Activated CD4-positive, alpha-beta T cell treated with anti-CD3 and anti-CD28 coated beads, Interleukin-2, amount 50 U/mL, for 1 hour (primary cell): ENCODE measurements at places on chromosomes 13 and 19.
A peak's percentile ranks its signal among the peaks of the same experiment; 100 is the strongest.

GRCh38 chr13:20125129-20125782 lies 35.6 kb downstream of the GJA3 start:
- DNase-seq: no peak

DNA sequence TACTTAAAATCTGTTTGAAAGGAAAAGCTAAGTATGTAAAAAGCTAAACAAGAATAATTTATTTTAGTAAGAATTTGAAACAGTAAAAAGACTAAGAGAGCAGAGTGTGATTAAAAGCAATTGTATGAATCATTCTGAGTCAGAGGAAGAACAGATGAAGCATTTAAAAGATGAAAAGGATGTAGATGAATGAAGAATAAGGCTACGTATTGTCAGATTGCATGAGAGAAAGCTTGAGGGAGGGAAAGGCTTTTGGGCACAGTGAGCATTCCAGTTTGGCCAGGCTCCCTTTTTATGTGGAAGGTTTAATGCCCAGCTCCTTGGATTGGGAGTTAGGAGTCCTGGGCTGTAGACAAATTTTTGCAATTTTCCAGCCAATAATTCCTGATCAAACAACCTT lies 117.7 kb downstream of the FREM2 start:
- DNase-seq: no peak

DNA sequence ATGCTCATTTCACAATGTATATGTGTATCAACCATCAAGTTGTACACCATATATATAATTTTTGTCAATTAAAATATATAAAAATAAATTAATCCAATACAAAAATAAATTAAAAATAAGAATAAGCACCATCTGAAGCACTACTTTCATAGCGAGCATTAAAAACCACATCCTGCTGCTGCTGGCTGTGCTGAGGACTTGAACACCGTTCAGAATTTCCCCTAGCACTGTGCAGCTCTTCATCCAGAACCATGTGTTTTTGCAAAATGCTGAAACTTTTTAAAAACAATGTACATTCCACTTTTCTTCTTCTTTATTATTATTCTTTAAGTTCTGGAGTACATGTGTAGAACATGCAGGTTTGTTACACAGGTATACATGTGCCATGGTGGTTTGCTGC lies 40.0 kb upstream of the FOXO1 start:
- no peak for DNase-seq

- DNase-seq: no peak
These were observed 223.9 kb downstream of the SHISA2 start for GRCh38 chr13:25827831-25828465.

- no peak for DNase-seq
These were observed 191.2 kb downstream of the SPRY2 start for GRCh38 chr13:80149736-80150135.

GRCh38 chr19:8601796-8602195 lies 8.7 kb downstream of the ADAMTS10 start:
- DNase-seq: no peak

DNA sequence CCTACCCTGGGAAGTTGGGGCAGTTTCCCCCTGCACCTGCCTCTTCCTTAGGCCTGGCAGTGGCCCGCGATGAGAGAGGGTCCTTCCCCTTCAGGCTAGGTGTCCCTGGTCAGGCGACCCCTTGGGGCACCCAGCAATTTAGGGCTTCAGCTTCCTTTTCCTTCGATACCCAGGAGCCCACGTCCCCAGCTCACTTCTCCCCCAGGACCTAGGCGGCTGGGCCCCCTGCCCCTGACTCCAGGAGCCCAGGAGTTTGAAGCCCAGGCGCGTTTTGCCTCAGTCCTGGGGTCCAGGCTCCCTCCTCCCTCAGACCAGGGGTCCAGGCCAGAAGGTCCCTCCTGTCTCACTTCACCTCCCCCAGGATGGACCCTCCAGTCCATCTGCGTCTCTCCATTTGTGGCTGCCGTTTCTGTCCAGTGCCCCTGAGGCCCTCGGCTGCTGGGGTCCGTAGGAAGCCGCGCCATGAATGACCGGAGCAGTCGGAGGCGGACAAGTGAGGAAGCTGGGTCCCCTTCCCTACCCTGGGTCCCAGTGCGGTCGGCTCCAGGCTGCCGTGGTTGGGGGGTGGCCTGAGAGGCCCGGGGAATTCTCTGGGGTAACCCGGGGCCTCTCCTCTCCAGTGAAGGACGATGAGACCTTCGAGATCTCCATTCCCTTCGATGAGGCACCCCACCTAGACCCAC lies 714 bp downstream of the CCDC106 start:
- no peak for DNase-seq

GRCh38 chr19:57438925-57439324 lies 3.8 kb downstream of the ZNF749 start:
- no peak for DNase-seq

DNA sequence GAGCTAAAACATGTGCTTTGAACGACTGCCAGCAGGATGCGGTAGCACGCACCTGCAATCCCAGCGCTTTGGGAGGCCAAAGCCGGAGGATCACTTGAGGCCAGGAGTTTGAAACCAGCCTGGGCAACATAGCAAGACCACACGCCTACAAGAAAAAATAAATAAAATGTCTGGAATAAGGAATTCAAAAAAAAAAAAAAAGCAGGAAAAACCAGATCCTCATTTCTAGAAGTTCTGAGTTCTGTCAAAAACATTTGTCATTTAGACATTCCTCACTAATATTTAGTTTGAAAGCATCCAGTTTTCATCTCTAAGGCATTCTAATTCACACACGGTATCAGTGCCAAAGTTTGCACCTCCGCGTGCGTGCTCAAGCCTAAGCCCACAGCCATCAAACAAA lies 36.9 kb upstream of the USE1 start:
- DNase-seq: no peak

DNA sequence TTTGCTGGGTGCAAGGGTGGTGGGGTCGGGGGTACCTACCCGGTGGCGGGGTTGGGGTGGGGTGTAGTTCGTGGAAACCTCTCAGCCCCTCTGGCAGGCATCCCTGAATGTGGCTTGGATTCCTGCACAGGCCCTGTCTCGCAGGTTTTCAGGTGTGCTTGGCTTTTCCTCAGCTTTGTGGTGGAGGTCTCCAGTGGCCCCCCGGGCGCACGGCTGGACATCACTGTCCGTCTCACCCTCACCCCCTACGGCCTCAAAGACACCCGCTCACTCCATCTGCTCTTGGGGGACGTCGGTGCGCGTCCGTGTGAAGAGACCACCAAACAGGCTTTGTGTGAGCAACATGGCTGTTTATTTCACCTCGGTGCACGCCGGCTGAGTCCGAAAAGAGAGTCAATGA lies 44.3 kb downstream of the ZNF146 start:
- DNase-seq: no peak

DNA sequence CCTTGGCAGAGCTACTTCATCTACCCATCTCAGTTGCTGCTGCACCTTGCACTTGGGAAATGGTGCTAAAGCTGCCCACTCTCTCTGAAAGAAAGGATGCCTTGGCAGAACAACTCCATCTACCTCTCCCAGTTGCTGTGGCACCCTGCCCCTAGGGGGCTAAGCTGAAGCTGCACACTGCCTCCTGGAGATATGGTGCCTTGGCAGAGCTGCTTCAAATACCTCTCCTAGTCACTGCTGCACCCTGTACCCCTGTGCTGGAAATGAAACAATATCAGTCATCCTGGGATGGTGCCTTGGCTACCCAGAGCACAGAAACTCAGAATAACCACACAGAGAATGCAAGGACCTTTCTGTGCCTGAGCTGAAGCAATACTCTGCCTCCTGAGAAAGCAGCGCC lies 615.8 kb downstream of the DIAPH3 start:
- DNase-seq: no peak

- no peak for DNase-seq
These were observed 145.2 kb downstream of the KCTD12 start for GRCh38 chr13:76741046-76741445.

DNA sequence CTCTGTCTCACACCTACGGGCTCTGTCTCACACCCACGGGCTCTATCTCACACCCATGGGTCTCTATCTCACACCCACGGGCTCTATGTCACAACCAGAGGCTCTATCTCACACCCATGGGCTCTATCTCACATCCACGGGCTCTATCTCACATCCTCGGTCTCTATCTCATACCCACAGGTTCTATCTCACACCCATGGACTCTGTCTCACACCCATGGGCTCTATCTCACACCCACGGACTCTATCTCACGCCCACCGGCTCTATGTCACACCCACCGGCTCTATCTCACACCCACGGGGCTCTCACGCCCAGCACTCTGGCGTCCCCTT lies 73.9 kb downstream of the COL4A2 start:
- no peak for DNase-seq

- peak; percentile 40 for DNase-seq
These were observed 850 bp downstream of the KLF5 start for GRCh38 chr13:73059460-73060250.

GRCh38 chr19:38224014-38224862 lies at the start of gene DPF1:
Gene DPF1, minus strand, starts transcription at chr19:38224222. Its CDS starts 80 bp downstream, at chr19:38224142.
- DNase-seq: peak; percentile 29

- DNase-seq: no peak
These were observed 11.2 kb upstream of the CEACAM21 start for GRCh38 chr19:41564515-41565378.

GRCh38 chr19:6038634-6039405 lies 60.9 kb upstream of the RANBP3 start:
- DNase-seq: no peak

GRCh38 chr19:55820037-55820436 lies 11.8 kb downstream of the NLRP11 start:
- DNase-seq: no peak

- DNase-seq: no peak
These were observed 94.3 kb upstream of the IRS2 start for GRCh38 chr13:109880371-109881346.

- DNase-seq: peak; percentile 69
These were observed 977 bp downstream of the IRGQ start for GRCh38 chr19:43594710-43595604.

DNA sequence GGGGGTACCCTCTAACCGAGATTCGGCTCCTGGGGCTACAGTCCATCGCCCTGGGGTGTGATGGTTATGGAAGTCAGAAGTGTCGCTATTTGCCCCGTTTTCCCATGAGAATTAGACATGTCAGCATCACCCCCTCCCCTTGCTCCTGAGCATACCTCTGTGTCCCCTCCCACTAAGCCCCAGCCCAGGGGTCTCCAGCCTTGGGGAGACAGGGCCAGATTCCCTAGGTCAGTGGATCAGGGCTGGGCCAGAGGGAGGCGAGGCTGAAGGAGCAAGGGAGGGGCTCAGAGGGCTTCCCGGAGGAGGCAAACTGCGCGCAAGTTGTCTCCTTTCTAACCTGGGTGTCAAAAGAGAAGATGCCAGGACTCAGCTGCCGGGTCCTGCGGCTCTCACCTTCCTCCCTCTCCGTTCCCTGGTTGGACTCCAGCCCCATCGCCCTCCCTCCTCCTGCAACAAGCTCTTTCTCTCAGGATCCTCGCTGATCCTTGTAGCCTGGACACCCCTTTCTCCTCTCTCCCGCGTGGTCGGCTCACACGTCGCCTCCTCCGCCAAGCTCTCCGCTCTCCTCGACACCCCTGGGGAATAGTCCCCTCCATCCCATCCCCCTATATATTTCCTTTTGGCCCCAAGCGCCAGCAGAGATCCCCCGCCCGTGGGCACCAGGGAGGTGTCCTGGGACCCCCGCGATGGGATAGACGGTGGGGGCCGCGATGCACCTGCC lies 459 bp upstream of the TMEM59L start:
- DNase-seq: no peak

DNA sequence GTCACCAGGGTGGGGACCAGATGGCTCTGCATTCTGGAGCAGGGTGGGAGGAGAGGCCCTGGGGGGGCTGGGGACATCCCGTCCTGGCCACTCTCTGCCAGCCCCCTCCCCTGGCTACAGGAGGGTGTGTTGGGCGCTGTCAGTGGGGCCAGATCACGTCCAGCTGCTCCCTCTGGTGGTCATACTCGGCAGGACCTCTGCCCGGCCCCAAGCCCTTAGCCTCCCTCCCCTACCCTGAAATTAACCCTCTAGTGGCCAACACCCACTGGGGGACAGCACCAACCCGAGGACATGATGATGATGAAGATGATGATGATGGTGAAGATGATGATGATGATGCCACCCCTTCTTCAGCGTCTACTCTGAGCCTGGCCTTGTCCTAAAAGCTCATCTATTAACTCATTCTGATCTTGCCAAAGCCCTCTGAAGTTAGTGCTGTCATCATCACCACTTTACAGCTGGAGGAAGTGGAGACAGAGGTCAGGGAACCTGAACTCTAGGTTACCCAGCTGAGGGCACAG lies 590 bp upstream of the LGI4 start:
- DNase-seq: peak; percentile 66
